ENCODE measurements at places on chromosomes 7 and 10.
A peak's percentile ranks its signal among the peaks of the same experiment; 100 is the strongest.

DNA sequence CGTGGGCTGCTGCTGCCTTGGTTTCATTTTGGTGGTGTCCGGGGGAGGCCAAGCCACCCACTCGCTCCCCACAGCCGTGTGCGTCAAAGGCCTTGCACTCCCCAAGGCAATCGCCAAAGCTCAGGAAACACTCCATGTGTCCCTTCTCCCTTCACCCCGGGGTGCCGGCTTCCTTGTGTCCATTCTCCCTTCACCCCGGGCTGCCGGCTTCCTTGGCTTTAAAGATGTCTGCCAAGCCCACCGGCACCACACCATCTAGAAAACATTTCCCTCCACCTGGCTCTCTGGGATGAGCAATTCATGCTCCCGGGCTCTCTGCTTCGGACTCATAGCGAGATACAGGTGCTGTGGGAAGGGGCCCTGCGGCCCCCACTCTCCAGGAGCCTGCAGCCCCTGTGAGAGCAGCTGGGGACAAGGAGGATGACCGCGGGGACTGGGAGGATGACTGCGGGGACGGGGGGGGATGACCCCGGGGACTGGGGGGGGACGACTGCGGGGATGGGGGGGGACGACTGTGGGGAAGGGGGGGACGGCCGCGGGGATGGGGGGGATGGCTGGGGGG is 322.1 kb downstream of the DNAJB6 start:
- DNase-seq = no peak

DNA sequence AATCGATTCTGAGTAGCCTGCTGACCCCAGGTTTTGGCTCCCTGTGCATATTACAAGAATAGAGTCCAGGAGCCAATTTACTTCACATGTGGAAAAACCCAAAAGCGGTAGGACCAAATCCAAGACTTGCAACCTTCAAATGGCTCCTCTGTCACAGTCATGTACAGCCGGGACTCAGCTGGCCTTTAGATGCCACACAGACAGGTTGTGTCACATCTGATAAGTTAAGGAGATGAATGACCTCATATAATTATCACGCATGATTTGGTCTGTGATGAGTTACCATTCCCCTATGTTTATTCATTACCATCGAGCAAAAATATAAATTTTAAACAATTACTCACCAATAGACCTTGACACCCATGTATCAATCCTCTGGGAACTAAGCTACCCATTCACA is 14.2 kb downstream of the CACNA2D1 start:
- no peak for DNase-seq

DNA sequence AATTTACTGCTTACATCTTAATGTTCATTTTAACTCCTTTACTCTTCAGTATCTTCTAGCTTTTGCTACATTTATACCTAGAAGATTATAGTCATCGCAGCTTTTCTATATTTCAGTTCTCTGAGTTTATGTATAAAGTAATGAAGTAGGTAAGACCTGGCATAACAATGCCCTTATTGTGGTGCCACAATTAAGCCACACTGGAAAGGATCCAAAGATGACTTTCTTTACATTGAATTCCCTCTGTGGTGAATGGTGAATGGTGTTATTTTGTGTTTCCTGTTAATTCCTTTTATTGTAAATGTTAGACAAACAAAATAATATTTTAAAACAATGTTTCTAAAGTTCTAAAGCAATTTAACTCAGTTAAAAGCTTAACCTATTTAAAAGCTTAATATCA is 36.2 kb downstream of the SEMA3D start:
- DNase-seq = no peak

- DNase-seq = no peak
These were observed 201.4 kb upstream of the NPVF start for GRCh38 chr7:25429731-25430130.

DNA sequence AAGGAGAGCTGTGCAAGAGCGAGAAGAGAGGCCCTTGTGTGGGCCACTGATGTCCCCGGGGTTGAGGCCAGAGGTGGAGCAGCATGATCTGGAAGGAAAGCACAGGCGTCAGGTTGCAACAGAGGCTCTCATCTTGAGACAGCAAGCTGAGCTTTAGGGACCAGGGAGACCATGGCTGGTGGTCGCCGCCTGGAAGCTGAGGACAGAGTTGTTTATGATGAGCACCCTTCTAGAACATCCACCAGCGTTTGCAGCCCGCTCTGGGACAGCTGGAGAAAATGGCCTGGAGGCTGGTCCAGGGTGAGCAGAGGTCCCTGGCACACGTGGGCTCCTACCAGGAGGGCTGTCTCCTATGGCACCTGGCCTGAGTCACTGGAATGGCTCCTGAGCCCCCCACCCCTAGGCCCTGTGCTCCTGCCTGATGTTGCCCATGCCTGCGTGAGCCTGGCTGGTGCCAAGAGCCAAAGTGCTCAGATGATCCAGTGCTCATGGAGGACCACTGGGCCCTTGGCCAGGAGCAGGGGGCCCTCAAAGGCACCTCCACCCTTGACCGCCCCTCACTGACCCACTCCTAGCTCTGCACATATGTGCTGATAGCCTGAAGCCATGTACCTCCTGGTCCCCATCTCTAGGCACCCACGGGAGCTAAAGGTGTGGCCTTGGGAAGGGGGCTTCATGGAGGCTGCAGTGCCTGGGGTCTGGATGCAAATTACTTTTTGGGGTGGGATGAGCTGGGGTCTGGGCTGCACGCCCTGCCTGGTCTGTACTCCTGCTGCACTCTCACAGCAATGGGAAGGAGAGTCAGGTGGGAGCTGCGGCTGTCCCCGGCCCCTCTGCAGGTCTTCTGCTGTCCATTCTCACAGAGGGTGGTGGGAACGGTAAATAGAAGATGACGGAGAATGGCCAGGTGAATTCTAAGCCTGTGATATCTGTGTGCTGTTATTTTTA is 40.1 kb upstream of the RET start:
- no peak for DNase-seq

- DNase-seq = no peak
These were observed 4.9 kb upstream of the FOXP2 start for GRCh38 chr7:114409750-114410149.

DNA sequence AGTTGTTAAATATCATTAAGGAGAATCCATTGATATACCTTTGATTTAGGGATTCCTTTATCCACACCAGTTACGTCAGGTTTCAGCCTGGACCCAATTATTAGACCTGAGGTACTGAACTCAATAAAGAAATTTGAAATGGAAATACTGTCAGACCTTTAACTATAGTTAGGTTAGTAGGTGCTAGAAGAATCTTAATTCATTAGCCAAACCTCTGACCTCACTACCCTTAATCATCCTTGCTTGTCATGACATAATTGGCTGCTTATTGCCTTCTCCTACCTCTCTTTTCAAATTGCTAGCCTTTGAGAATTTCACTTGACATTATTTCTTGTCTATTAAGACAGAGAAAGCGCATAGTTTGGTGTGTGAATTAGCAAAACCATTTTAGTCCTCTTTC is 27.1 kb downstream of the SMNDC1 start:
- no peak for DNase-seq

DNA sequence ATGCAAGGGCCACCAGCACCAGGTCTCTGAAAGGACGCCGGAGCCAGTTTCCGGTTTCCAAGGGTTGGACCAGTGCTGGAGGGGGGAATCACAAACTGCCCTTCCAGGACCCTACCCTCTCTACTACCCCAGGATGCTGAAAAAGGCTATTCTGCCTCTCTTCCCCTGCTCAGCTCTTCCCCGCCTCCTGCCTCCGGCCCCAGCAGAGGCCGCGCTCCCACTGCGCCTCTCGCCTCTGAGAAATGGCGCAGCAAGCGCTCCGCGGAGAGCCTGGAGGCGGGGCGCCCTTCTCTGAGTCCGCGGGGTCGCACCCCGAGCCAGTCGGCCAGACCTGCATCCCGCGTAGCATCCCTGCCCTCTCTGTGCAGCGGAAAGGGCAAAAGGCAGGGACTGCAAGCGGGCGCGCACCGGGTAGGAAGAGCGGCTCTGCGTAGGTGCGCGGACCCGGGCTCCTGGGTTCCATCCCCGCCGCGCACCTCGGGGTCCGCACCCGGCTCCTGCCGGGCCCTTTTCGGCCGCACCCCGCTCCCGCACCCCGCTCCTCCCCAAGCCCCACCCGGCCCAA is 476 bp upstream of the RET start:
- DNase-seq = no peak

- no peak for DNase-seq
These were observed 203.9 kb downstream of the MALRD1 start for GRCh38 chr10:19252531-19252930.

- DNase-seq = no peak
These were observed 366.9 kb downstream of the TNS3 start for GRCh38 chr7:47215049-47215448.

- DNase-seq = no peak
These were observed 786 bp upstream of the CNOT4 start for GRCh38 chr7:135510592-135511183.

GRCh38 chr10:48554656-48555055 is 50.2 kb downstream of the ARHGAP22 start:
- no peak for DNase-seq

- no peak for DNase-seq
These were observed 53.6 kb downstream of the AGMO start for GRCh38 chr7:15508258-15508657.

DNA sequence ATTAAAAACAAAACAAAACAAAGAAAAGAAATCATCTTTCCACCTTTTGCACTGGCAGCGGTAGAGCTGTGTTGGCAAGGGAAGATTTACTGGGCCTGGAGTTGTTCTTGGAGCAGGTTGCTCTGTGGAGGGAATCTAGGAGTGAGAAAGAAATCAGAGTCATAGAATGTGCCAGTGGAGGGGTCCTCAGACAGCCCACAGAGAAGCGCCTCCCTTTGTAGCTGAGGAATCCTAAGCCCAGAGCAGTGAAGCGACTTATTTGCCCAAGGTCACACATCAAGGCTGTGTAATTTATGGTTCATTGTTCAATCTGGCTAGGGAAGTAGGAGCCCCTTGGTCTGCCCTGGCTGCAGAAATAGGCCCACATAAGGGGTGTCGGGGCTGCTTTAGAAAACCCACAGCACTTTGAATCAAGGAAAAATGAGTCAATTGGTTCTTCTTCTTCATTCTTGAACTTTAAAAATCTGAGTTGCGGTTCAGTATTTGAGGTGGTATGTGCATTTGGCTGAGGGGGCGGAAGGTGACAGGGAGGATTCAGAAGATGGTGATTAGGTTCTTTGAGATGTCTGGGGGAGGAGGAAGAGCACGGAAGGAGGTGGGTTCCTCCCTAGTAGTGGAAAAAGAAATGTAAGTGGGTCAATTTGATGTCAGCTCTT is 253.7 kb downstream of the PTEN start:
- no peak for DNase-seq

GRCh38 chr10:118484152-118484871 is 111.1 kb downstream of the PRLHR start:
- no peak for DNase-seq

DNA sequence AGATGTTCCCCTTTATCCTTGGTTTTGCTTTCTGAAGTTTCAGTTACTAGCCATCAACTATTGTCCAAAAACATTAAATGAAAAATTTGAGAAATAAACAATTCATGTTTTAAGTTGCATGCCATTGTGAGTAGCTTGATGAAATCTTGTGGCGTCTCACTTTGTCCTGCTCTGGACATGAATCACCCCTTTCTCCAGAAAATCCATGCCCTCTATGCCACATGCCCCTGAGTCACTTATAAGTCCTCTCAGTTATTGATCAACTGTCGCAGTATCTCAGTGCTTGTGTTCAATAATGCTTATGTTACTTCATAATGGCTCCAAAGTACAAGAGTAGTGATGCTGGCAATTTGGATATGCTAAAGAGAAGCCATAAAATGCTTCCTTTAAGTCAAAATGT is 208.0 kb upstream of the FERD3L start:
- DNase-seq = no peak

DNA sequence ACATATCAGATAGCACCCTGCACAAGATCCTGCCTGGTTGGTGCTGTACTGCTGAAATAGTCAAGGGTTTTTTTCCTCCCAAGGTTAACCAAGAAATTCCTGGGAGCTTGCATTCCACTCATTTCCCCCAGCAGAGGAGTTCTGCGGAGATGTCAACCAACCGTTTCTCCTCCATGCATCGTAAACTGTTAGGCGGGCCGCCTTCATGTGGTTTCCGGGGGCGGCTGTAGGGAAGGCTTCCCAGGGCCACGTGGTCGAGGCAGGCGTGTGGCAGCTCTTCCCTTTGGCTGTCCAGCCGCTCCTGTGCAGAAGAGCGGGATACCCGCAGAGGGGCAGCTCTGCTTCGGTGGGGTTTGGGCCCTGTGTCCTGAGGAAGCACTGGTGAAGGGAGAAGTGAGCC is 113.7 kb downstream of the RGS10 start:
- no peak for DNase-seq

GRCh38 chr7:98163704-98164494 is 47.3 kb upstream of the BHLHA15 start:
- DNase-seq = peak; percentile 11

DNA sequence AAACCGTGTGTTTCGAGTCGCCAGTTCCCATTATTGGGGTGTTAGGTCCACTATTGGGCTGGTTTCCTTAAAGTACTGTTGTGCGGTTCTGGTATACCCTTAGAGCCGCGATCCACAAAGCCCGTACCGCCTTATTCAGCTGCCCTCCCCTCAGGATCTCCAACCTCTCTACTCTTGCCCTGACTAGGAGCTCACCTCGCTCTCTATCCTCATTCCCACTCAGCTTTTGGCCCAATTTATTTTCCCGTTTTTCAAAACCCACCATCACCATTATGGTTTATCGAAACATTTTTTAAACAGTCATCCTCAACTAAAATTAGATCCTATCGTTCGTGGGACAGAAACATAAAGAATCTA is 461 bp upstream of the ETV1 start:
- no peak for DNase-seq

DNA sequence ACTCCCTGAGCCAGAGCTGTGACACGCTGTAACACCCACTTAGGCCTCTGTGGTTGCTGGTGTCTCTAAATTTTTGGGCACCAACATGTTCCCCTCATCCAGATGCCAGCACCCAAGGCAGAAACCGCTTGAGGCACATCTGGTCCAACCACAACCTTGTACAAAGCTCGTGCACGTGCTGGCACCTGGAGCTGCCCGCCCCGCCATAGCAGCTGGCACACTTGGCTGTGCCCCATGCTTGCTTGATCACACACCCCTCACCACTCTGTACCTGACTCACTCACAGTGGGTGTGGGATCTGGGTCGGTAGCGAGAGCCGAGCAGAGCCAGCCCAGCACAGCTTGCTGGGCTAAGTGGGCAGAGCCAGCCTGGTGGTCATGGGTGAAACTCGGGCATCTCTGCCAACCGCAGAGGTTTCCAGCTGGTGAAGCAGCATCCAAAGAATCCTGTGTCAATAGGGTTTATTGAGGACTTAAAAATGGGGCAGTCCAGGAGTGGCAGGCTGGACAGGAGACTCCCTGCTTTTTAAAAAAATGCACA is 1210.4 kb downstream of the TYW1 start:
- DNase-seq = no peak

- DNase-seq = no peak
These were observed 51.6 kb downstream of the CHST3 start for GRCh38 chr10:72015841-72016240.

GRCh38 chr10:114404171-114405010 is at the start of gene AFAP1L2:
TSS of gene AFAP1L2 (minus strand) at chr10:114404502. CDS start at chr10:114404455, 47 bp downstream.
- no peak for DNase-seq

- DNase-seq = no peak
These were observed 26.0 kb downstream of the SPOCK2 start for GRCh38 chr10:72062382-72062781.

DNA sequence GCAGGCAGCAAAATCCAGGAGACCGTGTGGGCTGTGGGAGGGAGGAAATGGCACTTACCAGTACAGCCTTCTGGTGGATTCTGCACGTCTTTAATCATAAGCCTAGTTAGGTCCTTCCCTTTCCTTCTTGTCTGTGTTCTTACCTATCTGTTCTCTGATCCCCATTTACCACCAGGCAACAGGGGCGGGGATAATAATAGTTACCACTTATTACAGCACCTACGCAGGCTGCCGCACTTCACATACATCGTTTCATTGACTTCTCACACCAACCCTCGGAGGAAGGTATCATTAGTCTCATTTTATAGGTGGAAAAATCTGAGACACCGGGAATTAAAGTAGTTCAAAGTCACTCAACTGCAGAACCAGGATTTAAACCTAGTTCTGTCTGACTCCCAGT is 4.5 kb upstream of the EPHA1 start:
- DNase-seq = no peak

Measured in substantia nigra (tissue), 51 donors.